ENCODE measurements at places on chromosomes 11 and 22. TPM values are rescaled to one million over a fixed set of nuclear protein-coding genes. Genes with fewer than 3 reads are reported as not detected.

The FAM227A gene
- 1.1 TPM for total RNA-seq

The ADM gene
- 23.6 TPM for total RNA-seq

DNA sequence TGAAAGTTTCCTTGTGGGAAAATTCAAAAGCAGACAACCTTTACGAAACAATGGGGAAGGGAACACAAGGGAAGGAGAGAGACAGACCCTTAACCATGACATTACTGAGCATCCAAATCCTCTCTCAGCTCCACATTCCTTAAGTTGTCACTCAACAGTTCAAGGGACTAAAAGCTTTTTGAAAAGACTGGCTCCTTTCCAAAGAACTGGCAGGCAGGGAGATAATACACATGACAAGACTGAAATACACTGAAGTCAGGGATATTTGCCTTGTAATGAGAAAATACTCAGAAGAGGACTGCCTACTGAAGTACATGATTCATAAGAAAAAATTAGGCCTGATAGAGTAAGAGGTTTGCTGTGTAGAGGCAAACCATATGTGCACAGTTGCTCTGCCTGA lies 69.1 kb downstream of the SMCO4 start:
- no peaks in the 10 kb centered on the region for H3K27me3 ChIP-seq
- H3K4me3 ChIP-seq: no peak overlapping the region
- no peaks in the 10 kb centered on the region for H3K36me3 ChIP-seq
- no peak overlapping the region for H3K27ac ChIP-seq
- peaks cover 8% of the 10 kb centered on the region for H3K4me1 ChIP-seq

DNA sequence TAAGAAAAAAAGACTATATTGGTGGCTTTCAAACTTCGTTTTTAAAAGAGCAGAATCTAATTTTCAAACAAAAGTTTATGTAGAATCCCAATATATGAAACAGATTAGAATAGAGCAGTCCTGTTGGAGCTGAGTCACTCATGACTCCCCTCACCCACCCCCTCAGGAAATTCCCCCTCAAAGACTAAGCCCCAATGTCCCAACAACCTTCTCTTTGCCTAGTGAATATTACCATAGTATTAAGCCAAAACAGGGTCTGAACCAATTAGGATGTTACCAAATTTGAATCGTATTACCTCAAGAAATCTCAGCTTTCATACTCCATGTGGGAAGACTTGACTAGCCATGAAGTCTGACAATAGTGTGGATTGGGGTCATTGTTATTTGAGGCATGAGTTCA lies 7.8 kb upstream of the PIWIL4 start:
- no peaks in the 10 kb centered on the region for H3K27me3 ChIP-seq
- H3K4me1 ChIP-seq: no peaks in the 10 kb centered on the region
- H3K36me3 ChIP-seq: no peaks in the 10 kb centered on the region
- H3K4me3 ChIP-seq: no peak overlapping the region
- no peak for DNase-seq
- H3K27ac ChIP-seq: no peak overlapping the region

DNA sequence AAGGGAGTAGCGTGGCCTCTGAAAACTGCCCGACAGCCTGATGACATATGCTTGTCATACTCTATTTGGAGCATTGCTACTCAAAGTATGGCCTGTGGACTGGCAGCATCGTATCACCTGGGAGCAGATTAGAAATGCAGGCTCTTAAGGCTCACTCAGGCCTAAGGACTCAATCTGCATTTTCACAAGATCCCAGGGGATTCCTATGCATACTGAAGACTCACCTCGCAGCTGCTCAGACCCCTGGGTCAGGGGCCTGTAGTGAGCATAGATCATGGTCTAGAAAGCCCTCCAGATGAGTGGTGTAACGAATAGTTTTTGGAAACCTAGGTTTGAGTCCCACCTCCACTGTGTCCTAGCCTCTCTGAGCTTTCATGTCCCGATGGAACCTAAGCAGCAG lies 126.3 kb downstream of the FEZ1 start:
- H3K4me1 ChIP-seq: peaks cover 64% of the 10 kb centered on the region
- peaks cover 26% of the 10 kb centered on the region for H3K36me3 ChIP-seq
- peak overlapping the region; percentile 69 for H3K27ac ChIP-seq
- no peak for DNase-seq

- peak; percentile 40 for DNase-seq
- no peaks in the 10 kb centered on the region for H3K27me3 ChIP-seq
- peaks cover 51% of the 10 kb centered on the region for H3K4me1 ChIP-seq
- H3K27ac ChIP-seq: peak overlapping the region; percentile 69
Observed at GRCh38 chr11:2096919-2097301, 42.3 kb downstream of the IGF2 start.

- no peaks in the 10 kb centered on the region for H3K27me3 ChIP-seq
- no peak overlapping the region for H3K4me3 ChIP-seq
- DNase-seq: peak; percentile 23
Observed at GRCh38 chr11:80899381-80899780, 1458.6 kb upstream of the TENM4 start.

DNA sequence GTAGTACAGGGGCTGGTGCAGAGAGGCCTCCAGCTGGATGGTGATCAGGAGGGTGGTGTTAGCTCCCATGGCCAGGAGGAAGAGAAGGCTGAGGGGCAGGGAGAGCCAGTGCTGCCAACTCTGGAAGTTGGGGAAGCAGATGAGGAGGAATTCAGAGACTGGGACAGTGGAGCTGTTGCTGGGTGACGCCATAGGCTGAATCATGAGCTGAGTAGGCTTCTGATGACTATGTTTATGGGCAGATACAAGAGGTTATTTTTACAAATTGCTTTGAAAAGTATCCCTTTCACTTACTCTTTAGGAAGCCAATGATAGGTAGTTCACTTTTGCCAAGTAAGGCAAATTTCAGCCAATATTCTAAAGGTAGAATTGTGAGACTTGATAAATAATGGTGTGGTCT lies 3.1 kb downstream of the OR56A1 start:
- H3K27me3 ChIP-seq: no peaks in the 10 kb centered on the region
- DNase-seq: no peak
- H3K4me1 ChIP-seq: no peaks in the 10 kb centered on the region
- H3K27ac ChIP-seq: no peak overlapping the region
- H3K36me3 ChIP-seq: no peaks in the 10 kb centered on the region
- no peak overlapping the region for H3K4me3 ChIP-seq
